ENCODE measurements at places on chromosomes 1 and 21.
A peak's percentile ranks its signal among the peaks of the same experiment; 100 is the strongest.

GRCh38 chr1:204316164-204316563, 43.6 kb downstream of the PLEKHA6 start:
- DNase-seq = no peak

- DNase-seq = no peak
These were observed 1.3 kb upstream of the EFNA3 start for GRCh38 chr1:155077346-155077745.

DNA sequence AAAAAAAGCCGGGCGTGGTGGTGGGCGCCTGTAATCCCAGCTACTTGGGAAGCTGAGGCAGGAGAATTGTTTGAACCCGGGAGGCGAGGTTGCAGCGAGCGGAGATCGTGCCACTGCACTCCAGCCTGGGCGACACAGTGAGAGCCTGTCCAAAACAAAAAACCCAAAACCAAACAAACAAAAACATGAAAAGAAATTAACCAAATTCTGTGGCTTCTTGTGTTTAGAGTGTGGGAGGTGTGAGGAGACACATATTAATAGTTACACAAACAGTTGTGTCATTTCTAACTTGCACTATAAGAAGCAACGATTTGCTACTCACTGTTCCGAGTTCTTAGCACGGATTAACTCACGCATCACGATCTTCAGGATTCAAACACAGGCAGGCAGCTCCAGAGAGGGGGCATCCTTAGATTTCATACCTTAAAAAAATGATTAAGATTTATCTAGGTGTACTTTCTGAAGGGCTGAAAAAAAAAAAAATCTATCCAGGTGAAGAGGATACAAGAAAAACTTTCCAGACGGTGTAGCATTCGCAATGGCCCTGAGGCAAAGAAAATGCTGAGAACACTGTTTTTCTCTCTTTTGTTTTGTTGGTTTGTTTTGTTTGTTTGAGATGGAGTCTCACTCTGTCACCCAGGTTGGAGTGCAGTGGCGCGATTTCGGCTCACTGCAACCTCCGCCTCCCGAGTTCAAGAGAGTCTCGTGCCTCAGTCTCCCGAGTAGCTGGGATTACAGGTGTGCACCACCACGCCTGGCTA, 713 bp upstream of the HMGCL start:
- no peak for DNase-seq

GRCh38 chr1:42942444-42942843, 16.2 kb downstream of the SLC2A1 start:
- no peak for DNase-seq

DNA sequence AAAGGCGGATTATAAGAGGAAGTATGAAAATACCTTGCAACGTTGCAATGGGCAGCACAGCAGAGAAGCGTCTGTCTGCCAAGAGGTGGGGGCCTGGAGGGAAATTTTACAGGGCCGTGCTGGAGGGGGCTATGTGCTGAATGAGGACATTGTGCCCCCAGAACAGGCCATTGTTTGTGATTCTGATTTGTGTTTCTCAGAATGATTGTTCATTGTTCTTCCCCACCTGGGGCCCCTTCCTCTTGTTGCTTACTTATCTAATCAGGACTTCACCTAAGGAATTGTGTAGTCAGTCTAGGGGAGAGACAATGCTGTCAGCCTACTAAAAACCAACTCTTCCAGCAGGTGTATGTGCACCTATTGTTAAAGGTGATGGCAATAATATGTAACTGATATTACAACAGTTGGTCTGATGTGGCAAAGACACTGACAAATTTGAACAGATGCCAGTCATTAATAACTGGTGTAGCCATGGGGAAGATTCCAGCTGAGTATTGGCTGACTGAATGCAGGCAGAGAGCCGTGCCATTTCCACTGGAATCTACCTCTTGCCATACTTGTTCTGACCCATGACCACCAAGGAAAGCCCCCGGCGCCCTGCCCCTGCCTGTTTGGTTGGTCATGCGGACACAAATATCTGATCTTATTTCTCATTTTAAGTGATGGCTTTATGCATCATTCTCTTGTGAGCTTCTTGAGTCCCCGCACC, 45.2 kb upstream of the PSEN2 start:
- no peak for DNase-seq

- DNase-seq = no peak
These were observed 19.8 kb downstream of the DBT start for GRCh38 chr1:100229681-100230443.

GRCh38 chr1:59383963-59384362, 87.1 kb downstream of the FGGY start:
- no peak for DNase-seq

DNA sequence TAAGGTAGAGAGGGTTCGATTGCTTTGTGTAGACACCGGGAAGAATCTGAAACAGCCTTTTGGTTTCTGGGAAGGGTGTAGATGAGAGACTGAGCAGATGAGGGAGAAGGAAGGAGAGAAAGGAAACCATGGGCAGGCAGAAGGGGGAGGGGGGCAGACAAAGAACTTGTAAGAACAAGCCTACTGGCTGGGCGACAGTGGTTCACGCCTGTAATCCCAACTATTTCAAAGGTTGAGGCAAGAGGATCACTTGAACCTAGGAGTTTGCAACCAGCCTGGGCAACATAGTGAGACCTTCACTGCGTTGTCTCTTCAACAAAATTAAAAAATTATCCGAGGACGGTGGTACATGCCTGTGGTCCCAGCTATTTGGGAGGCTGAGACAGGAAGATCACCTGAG, 106.2 kb downstream of the TM2D1 start:
- DNase-seq = no peak

DNA sequence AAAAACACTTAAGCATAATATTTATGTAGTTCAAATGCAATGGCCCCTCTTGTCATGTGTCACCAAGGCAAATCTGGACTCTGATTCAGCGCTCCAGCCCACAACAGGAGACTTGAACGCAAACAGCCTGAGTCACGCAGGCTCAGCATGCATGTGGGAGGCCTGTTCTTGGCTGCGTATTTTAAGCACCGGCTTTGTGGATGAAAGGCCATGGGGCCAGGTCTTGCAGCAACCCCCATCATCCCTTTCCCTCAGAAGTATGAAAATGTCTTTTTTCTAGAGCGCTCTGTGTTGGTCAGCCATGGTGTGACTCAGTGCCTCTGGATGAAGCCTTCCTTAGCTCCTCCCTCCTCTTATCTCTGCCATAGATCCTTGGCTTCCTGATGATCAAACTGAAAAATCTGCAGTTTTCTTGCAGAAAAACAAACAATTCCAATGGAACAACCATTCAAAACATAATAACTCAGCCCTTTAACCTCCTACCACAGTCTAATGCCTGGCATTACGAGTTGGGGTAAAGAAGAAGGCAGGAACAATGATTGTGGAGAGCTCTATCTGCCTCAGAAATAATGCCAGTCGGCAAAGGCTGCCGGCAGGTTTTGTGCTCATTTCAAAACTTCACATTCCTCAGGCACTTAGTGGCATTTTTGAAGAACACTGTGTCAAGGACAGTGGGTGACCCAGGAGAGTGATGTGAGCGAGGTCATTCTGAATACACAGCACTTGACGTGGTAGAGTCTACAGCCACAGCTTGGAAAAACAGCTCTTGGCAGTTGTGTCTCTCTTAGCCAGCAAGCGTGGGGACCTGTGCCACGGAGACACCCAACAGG, 167.5 kb downstream of the CLIC6 start:
- no peak for DNase-seq

DNA sequence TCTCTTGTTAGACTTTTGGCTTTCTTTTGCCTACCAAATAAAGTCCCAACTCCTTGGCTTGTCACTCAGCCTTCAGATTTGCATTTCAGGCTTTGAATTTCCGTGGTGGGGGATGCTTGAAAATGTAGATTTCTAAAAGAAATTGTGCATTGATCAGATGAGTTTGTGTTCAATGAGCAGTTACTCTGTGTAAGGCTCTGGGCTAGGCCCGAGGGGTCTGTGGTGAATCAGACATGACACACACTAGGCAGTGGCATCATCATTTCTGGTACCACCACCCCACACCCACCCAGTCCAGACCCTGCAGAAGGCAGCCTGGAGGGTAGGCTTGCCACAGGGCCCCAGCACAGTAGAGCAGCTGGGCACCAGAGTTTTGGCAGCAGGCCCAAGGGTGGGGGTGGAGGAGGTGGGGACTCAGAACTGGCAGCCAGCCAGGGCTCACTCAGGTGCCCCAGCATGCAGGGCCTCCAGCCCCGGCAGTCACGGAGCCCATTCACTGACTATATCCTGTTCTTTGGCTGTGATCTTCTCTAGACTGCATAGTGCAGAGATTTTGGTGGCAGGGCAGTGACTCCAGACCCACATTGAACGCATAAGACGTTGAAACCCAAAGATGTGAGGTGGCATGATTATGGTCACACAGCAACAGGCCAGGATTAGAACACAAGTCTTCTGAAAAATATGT, 97.2 kb upstream of the ARTN start:
- DNase-seq = peak; percentile 67

All from CD4-positive, alpha-beta T cell (primary cell).